Anterior cingulate cortex (tissue), 58 donors: ENCODE measurements at places on chromosomes 1 and 21.

- no peak for DNase-seq
Observed at GRCh38 chr1:246724731-246725095, 504 bp downstream of the SCCPDH start.

DNA sequence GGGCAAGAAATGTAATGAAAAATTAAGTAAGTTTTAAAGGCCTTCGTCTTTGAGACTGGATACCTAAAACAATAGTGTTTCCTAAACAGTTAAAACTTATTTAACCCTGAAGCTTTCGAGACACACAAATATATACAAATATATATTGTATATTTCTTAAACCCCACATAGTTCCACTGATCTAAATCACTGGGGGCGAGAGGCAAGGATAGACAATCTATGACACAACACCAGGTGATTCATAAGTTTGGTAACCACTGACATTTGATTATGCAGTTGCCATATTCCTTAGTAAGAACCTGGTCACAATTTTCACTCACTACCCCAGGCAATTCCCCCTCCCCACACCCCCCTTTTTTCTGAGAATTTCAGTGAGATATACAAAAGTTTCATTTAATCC, 55.3 kb upstream of the BOLA1 start:
- no peak for DNase-seq

DNA sequence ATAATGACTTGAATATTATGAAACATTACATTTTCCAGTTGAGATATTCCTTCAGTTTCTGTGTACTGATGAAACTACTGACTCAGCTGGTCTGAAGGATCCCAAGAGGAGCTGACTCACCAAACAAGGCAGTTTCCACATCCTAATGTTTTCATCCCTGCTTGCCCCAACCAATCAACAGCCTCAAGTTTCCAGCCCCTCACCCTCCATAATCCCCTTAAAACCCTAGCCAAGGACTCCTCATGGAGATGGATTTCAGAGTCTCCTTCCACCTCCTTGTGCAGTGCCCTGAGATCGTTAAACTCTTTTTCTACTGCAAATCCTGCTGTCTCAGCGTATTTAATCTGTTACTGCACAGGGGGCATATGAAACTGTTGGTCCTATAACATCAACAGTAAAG, 83.1 kb upstream of the HAO2 start:
- no peak for DNase-seq

DNA sequence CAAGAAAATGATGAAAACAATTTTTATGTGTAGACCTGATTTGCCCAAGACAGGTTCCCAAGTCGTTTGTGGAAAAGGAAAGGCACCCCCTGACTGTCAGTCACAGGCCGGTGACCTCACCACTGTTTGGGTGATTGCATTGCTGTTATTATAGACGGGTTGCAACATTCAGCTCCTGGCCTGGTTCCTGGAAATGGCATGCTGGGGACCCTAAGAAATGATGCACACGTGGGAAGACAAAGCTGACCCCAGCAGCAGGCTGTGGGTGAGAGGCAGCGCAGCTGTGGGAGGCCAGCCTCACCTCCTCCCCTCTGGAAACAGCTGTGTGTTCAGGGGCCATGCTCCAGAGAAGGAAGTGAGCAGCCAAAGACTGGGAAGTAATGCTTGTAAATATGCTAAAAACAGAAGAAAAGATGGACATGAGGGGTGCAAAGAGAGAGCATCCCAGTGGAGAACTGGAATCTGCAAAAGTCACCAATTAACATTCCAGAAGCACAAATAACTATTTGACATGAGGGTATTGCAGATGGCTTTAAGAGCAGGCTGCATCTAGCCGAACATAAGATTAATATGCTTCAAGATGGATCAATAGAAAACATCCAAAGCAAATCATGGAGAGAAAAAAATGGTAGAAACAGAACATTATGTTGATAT, 23.4 kb upstream of the ABCG1 start:
- no peak for DNase-seq

DNA sequence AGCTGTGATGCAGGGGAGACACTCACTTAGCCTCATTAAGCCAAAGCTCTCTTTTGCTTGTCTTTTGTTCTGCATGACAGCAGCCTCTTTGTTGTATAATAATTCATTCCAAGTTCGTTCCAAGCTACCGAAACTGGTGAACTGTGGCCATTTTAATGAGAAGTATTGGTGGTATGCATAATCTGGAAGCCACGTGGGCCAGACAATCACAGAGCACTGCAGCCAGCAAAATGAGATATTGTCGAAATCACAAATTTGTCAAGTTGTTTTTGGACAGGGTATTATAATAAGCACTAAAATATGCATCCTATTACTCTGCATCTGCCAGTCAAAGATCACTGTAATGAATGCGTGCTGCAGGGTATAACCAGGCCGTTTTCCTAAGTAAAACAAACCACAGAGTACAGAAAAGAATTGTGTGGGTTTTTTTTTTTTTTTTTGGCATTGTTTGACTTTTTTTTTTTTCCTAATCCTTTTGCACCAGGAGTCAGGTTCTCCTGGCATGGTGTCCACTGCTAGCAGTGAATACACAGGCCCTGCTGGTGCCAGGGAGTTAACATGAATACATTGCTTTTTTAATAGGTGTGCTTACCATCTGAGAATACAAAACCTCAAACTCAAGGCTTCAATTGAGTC, 423.9 kb downstream of the PTBP2 start:
- DNase-seq = peak; percentile 70

GRCh38 chr1:66231217-66231616, 302.7 kb upstream of the SGIP1 start:
- DNase-seq = no peak

- DNase-seq = no peak
Observed at GRCh38 chr21:43618940-43619339, 40.3 kb downstream of the HSF2BP start.

GRCh38 chr1:67460676-67461500, 30.7 kb upstream of the SERBP1 start:
- DNase-seq = no peak

DNA sequence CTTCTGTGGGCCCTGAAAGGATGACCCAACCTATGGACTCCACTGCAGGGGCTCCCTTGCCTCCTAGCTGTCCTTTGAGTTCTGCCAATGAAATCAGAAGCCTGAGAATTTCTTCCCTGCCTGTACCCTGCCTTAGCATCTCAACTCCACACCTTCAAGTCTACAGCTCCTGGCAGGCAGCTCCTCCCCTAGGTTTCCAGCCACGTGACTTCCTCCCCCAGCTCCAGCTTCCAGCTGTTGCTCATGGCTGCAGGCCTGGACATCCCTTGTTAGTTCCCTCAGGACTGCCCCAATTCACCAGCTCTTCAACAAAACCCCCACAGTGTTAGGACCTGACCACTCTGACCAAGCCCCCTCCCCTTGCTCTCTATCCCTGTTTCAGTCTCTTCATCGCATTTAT, 2.4 kb downstream of the RCAN1 start:
- no peak for DNase-seq

DNA sequence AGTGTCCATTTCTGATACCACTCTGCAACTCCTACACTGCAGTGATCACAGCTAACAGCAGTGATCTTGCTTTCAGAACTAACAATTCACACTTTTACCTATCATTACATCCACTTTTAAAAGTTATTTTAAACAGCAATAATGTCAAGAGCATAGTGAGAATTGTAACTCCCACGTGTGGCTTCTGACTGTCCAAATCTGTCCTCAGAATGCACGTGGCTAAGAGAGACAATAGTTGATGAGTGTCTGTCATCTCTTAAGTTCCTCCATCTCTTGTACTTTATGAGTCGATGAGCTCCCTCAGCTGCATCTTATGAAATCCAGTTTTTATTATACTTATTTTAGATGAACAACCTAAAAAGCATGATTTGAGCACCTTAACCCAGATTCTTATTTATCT, 16.5 kb upstream of the CFHR5 start:
- no peak for DNase-seq

GRCh38 chr1:89863165-89863830, 42.5 kb downstream of the LRRC8D start:
- DNase-seq = no peak

DNA sequence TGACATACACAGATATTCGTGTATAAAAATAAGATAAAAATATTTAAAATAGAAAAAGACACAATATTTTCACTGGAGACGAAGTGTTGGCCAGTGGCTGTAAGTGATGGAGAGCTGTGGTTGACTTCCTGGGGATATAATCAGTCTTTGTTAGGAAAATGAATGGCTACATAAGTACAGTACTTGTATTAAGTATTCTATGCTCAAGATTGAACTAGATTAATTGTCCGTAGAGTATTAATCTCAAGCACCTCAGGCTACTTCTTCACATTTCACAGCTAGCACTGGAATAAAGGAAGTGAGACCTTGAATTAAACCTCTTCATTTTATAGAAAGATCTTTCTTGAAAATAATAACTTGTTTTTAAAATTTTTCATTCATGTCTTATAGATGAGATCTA, 39.0 kb upstream of the RGS5 start:
- no peak for DNase-seq

GRCh38 chr21:26909972-26910371, 56.9 kb downstream of the ADAMTS5 start:
- DNase-seq = no peak

- no peak for DNase-seq
Observed at GRCh38 chr1:117607471-117607870, 1.6 kb downstream of the TENT5C start.

GRCh38 chr1:231855926-231856325, 229.3 kb downstream of the DISC1 start:
- no peak for DNase-seq
